ENCODE measurements at places on chromosomes 5 and 9. TPM values are rescaled to one million over a fixed set of nuclear protein-coding genes. Genes with fewer than 3 reads are reported as not detected.
A peak's percentile ranks its signal among the peaks of the same experiment; 100 is the strongest.

- no peak for DNase-seq
Observed at GRCh38 chr9:71602652-71603051, 165.7 kb downstream of the CEMIP2 start.

DNA sequence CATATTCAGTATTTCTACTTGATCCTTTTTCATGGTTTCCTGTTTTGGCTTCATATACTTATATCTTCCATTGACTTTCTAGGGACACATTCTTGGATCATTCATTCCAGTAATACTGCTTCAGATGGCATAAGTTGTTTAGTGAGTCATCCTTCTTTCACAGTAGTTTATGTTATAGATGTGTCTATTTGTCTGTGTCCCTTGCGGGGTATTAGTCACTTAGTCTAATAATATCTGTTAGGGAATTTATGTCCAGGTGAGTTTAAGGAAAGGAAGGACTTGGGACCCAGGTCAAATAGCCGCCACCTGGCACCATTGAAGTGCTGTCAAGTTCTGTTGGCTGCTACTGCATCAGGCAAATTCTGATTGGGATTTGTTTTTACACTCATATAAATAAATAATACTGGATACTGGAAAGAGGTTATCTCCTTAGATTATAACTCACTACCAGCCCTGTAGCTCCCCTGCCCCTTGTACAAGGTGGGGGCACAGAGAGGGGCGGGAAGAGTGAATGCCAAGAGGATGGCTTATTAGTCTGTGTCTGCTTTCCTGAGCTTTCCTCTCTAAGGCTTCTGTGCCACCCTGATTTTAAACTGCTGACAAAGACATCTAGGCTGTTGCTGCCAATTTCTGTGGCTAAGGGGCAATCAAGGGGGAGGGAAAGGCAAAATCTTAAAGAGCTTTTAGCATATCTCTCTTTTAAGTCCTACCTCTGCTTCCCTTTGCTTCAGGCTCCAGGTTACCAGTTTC lies 64.9 kb downstream of the CDC42SE2 start:
- no peak for DNase-seq

- DNase-seq: no peak
Observed at GRCh38 chr5:102799017-102799416, 43.9 kb downstream of the PAM start.

DNA sequence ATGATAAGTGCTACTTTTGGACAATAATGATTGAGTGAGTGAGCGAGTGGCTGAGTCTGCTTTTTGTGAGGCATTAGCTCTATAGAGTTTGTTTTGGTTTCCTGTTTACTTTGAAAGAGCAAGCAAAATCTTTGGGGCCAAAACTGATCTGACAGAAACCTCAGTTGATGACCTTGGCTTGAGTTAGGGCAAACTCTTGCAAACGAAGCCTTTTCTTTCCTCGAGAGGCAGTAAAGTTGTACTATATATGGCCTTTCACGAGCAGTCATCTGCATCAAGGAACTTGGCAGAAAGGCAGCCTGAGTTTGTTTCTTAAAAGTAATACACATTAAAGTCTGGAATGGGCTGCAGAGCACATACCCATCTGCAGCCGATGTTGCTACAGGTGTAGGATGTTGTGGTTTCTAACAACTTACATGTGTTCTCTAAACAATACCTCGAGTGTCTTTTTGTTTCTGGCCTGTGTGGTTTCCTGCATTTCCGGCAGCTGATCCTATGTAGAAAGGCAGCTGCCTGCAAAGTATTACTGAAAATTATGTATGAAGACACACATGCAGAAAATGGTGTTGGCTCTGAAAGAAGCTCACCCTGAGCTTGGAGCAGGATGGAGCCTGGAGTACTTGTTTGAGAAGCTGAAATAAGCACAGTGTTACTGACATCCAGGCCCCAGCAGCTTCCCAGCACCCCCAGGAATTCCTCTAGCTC lies 60.8 kb downstream of the FOXD1 start:
- DNase-seq: no peak

DNA sequence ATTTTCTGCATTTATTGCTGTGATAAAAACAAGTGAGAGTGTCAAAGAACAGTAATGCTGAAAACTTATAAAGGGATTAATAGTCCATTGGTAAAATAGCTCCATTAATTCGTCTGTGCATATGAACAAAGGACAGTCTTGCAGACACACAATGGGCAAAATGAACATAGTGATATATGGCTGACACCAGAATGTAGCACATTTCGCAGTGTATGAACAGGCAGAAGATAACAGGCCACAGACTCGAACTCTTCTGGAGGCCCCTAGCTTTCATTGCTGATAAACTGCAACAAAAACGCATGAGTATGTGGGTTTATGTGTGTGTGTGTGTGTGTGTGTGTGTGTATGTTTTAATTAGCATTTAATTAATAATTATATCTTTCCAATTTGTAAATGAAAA lies 354.8 kb downstream of the TAF11L14 start:
- no peak for DNase-seq

DNA sequence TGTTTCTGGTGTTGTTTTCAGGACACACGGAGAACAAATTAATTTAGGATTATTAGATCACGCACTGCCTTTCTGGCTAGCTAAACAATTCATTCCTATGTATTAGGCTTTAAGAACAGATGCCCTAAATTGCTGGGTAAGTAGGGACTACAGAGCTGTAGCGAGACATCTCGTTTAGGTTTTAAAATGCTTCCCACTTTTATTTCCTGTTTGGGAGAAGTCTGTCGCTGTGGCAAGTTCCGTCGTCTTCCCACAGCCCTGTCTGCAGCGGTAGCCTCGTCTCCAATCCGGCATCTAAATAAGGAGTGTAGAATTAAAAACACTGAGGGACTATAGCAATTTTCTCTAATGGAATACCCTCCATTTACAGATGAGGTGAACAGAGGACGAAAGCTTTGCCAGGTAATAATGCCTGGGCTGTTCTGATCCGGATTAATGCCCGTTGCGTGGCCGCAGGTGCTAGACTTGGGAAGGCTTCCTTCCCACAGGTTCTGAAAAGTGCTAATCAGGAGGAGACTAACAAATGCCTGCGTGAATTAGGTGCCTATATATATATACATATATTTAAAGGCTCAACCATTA lies 1.3 kb upstream of the TRIM36 start:
- DNase-seq: no peak

DNA sequence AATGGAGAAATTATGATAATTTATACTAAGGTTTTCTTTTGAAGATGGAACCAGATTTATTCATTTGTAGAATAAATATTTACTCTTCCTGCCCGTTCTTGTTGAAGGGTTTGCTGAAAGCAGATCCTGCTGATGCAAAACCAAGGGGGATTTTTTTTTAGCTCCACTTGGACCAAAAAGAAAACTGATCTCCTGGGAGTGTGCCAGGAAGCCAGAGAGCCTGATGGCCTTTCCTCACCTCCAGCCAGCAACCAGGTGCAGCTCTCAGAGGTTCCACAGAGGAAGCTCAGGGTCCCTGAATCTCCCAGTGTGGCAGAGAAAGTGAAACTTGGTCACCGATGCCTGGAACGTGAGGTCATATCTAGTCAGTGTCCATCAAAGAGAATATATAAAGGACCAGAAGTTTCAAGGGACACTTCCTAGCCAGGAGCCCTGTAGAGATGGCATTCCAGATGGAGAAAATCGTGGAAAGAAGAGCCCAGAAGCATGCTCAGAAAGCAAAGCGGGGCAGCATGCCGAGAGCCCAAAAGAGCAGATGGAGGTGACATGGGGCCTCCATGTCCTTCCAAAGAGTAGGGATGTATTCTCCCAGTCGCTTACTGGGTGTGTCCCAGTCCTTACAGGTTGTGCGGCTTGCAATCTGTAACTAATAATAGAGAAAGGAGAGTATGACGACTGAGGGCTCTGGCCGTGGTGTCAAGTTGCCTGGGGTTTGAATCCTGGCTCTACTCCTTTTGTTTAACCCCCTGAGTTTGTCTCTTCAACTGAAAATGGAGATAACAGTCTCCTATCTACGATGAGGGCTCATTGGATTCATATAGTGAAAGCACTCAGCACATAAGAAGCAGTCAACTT lies 12.2 kb downstream of the AFAP1L1 start:
- no peak for DNase-seq

DNA sequence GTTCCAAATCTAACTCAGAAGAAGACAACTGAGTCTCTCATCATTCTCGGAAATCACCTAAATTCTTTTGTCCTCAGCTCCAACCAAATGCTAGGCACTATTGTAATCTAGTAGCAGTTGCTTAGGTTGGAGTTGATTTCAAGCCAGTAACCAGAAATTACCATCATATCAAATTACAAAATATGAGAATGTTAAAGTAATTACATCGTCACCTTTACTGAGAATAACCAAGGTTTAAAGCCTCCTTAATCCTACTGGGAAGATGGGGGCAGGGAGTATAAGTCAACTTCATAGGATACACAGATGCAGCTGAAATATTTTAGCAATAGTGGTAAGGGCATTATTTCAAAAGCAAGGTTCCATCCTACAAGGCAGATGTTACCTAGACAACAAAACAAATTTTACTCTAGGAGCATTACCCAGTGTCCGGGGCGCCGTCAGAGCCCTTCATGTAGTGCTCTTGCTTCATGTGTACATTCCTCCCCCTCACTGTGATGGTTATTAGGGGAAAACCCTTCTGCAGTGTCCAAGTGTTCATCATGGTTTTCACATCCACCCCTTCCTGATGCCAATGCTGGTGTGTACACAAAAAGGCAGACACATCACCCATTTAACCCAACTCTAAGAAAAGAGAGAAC lies 19.5 kb downstream of the ERAP1 start:
- DNase-seq: no peak

- no peak for DNase-seq
Observed at GRCh38 chr5:115050866-115051265, 118.8 kb downstream of the TRIM36 start.

GRCh38 chr5:82168294-82168693 lies 109.9 kb downstream of the RPS23 start:
- no peak for DNase-seq

DNA sequence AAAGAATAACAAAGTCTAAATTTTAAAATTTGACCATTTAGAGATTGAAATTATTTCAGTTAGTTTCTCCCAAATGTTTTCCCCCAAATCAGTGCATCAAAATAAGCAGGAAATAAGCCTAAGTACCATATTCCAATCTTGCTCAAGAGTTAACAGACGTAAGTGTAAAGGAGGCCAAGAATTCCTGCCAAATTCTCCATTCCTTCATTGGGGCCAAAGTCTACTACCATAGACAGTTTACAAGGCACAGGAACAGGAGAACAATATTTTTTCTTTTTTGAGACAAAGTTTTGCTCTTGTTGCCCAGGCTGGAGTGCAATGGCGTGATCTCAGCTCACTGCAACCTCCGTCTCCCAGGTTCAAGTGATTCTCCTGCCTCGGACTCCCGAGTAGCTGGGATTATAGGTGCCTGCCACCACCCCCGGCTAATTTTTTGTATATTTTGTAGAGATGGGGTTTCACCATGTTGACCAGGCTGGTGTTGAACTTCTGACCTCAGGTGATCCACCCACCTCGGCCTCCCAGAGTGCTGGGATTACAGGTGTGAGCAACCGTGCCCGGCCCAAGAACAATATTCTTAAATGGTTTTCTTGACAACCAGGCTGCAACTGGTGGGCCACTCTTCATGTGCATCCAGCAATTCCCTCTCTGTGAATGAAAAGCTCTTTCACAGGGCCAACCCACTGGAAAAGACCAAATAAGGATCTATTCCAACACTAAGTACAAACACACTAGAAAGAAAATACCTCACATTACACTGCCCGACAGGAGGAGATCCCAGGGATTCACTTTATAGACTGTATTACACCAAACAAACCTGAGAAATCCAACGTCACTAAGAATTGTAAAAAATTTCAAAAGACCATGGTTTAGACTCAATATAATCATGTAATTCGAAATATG lies 127.7 kb downstream of the MAPKAP1 start:
- DNase-seq: no peak

GRCh38 chr9:97985058-97985861 lies 2.1 kb downstream of the ANP32B start:
- DNase-seq: peak; percentile 43

DNA sequence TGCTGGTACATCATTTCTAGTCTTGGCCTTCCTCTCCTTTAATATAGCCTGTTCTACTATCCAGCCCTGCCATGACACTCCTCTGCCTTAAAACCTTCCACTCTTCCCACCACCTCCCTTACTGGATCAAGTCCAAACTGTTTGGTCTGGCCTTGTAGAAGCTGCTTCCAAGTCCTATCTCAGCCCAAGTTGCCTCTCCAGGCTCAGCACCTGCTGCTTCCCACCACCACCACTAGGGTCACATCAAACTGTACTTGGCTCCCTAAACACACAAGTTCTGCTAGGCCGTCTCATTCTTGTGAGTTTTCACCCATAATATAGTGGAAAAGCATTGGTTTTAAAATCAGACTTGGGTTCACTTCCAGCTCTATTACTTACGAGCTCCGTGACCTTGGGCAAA lies 1.4 kb downstream of the NDUFA8 start:
- peak; percentile 47 for DNase-seq

DNA sequence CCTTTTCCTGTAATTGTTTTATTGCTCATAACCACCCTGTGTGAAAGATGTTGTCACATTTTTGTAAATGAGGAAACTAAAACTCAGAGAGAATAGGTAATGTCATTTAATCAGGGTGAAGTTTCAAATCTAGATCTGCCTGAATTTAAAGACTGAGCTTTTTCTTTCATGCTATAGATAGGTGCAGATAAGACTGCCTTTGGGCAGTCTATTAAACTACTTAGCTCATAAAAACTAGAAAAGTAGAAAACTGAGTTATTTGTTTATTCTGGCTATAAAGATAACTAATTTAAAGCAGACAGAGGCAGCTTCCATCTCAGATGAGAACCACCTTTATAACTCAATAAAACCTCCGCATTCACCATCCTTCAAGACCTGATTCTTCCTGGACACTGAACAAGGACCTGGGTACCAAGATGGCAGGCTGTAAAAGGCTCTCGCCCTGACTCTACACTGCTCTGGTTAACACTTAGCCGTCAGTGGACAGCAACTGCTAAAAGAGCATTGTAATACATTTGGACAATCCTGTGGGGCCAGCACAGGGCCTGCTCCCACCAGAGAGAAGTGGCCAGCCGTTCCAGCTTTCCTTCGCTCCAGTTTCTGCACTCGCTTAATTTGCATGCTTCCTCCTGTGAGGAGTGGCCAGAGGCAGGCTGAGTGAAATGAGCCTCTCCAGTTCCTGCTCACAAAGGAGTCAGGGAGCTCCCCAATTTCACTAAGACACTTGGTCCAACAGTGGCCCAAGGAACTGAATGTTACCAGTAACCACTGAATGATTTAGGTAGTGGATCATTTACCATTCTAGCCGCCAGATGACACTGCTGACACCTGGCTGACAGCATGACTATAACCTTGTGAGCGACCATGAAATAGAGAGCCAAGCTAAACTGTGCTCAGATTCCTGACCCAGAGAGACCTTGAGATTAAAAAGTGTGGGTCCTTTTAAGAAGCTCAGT lies 566.4 kb downstream of the EFNA5 start:
- DNase-seq: peak; percentile 16

- DNase-seq: no peak
Observed at GRCh38 chr5:172848419-172848818, 14.4 kb downstream of the ERGIC1 start.

DNA sequence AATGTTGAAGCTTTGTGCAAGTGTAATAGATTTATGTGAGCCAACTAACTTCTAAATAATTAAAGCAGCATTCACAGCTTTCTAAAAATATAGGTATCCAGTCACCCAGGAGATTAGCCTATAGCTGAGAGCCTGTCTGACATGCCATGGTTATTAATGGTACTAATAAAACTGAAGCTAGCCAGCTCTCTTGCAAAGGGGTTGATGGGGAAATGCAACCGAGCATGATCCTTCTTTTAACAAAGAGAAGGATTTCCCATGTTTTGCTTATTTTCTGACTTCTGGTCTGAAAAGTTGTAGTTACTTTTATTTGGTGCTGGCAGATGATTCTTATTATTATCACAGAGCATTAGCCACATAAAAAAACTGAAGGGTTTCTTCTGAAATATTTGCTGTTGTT lies 488.7 kb upstream of the CYLC2 start:
- no peak for DNase-seq

KCNT1 gene
- 7.3 TPM for total RNA-seq

SPAG8 gene
- total RNA-seq: 27.0 TPM

TRIO gene
- 249 TPM for total RNA-seq

NME5 gene
- total RNA-seq: 22.4 TPM

Data from testis (tissue), 5 donors.